ENCODE measurements at places on chromosomes 12 and 14.

DNA sequence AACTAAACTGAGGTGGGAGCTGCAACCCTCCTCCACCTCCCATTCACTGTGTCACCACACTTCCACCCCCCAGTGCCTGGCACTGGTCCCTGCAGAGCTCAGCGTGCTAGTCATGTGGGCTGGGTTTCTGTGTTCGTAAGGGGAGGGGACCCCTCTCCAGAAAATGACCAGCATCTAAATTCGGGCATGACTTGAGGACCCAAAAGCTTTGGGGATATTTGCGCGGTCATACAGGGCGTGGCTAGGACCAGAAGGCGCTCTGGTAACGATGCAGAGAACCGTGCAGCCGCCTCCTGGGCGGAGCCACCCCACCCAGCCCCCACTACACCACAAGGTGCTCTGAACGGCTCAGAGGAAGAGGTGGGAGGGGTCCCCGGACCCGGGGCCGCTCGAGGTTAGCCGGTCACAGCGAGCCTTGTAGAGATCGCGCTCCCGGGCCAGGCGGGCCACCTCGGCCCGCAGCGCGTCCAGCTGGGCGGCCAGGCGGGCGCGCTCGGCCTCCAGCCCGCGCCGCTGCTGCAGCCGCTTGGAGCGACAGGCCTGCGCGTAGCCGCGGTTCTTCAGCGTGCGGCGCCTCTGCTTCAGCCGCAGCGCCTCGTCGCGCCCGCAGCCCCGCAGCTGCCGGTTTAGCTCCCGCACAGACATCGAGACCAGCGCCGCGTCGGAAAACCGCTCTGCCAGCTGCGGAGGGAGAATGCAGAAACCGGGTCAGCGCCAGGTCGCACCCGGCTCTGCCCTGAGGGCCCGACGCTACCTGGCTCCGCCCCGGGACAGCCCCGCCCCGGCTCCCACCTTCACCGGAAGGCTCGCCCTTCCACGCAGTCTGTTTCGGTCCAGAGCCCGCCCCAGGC, 9.8 kb downstream of the CPNE6 start:
- no peak for DNase-seq

GRCh38 chr12:77493302-77494168, 337.2 kb upstream of the NAV3 start:
- DNase-seq, result no peak

GRCh38 chr14:51657762-51658161, 6.1 kb downstream of the FRMD6 start:
- DNase-seq, result no peak

DNA sequence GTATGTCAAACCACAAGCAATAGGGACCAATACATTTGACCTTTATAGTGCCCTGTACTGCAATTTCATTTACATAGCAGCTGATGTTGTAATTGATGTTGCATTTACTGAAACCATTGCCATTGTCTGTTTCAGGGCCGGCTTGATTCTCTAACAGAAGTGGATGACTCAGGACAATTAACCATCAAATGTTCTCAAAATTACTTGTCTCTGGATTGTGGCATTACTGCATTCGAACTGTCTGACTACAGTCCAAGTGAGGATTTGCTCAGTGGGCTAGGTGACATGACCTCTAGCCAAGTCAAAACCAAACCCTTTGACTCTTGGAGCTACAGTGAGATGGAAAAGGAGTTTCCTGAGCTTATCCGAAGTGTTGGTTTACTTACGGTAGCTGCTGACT, 216.0 kb downstream of the AKAP6 start:
- no peak for DNase-seq

DNA sequence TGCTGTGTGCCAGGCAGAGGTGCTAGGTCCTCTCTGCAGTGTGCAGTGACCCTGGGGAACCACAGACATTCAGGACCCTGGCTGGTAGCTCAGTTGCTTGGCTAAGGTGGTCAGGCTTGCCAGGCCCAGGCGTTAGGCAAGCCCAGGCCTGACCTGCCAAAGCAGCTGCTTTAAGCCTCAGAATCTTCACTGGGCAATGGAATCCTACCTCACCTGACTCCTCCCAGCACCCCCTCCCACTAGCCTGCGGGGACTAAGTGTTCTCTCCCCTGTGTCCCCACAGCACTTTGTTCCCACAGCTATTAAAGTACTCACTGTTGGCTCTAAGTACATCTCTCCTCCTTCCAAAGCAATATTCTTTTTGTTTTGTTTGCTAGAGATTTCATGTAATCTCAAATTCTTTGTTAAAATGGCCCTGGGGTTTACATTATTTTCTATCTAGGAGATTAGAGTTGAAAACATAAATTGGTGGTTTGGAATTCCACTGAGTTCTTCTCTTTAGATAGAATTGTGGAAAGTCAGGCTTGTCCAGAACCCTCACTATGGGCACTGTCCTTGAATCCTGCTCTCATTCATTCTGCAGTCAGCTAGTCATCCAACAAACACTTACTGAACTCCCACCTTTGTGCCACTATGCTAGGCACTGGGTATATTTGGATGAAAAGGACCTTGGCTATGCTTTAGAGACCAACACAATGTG, 44.4 kb downstream of the DGLUCY start:
- no peak for DNase-seq

- no peak for DNase-seq
Observed at GRCh38 chr12:54601841-54602240, 13.4 kb upstream of the PPP1R1A start.

- no peak for DNase-seq
Observed at GRCh38 chr12:51949342-51950030, 2.0 kb upstream of the ACVR1B start.

DNA sequence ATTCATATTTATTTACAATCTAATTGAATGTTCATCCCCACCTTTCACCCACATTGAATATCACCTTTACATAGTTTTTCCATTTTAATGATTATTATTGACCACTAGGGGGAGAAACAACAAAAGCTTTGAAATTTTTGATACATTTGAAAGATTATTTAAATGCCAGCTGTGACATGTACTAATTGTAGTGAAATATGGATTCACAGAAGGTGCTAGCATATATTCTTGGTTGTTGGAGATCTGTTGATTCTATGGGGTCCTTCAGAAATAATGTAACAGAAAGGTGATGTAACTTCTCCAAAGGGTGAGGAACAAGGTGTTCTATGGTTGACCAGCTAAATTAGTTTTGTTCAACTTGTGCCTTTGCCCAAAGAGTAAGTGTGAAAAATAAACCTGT, 22.4 kb upstream of the GPR33 start:
- DNase-seq, result no peak

DNA sequence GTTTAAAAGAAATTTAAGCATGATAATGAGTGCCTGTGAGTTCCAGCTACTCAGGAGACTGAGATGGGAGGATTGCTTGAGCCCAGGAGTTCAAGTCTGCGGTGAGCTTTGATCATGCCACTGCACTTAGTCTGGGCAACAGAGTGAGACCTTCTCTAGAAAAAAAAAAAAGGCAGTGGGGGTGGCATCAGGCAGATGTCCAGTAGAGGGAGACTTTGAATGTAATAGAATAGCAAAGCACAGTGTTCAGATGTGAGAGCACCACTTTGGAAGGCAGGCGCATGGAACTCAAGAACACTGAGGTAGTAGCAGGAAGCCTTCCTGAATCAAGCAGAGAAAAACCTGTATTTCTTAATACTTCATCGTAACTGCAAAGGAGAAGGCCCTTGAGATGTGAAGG, 394.5 kb upstream of the GARIN6 start:
- no peak for DNase-seq

- no peak for DNase-seq
Observed at GRCh38 chr14:102821252-102821651, 44.0 kb downstream of the TRAF3 start.

GRCh38 chr14:66709291-66709690, 201.3 kb downstream of the GPHN start:
- no peak for DNase-seq

GRCh38 chr12:3038926-3039510, 38.2 kb upstream of the TSPAN9 start:
- DNase-seq, result no peak

GRCh38 chr12:51174501-51174900, 1.6 kb upstream of the TFCP2 start:
- DNase-seq, result no peak

DNA sequence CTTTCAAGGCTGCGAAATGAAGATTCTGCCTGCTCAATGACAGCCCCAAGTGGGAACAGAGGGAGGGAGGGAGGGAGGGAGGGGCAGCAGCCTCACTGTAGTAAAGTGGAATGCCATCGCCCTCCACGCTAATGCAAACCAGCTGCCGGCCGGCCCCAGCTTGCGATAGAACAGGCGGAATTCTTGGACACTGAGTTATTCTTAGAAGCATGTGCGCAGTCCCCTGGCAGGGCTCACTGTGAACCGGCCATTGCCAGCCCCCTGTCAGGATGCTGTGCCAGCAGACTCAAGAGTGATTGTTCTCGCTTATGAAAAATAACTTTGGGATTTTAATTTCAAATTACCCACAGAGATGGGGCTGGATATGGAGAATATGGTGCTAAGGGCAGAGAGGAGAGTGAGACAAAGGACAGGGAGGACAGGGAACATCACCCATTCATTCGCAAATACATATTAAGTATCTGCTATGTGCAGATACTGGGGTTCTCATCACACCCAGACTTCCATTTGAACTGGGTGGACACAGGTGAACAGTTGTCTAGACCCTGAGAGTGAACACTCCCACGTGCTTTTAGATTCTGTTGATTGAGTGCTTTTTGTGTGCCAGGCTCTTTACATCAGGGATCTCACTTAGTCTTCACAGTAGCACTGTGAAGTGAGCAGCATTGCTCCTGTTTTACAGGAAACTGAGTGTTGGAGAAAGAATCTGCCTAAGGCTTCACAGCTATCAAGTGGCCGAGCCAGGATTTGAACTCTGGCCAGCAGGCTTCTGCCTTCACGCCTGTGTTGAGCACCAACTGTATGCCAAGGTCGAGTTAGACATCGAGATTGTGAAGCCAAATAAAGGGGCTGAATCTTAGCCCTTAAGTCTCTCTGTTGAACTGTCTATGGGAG, 192.9 kb downstream of the C12orf75 start:
- DNase-seq, result no peak

- DNase-seq, result no peak
Observed at GRCh38 chr12:111825509-111825908, 16.5 kb upstream of the MAPKAPK5 start.

DNA sequence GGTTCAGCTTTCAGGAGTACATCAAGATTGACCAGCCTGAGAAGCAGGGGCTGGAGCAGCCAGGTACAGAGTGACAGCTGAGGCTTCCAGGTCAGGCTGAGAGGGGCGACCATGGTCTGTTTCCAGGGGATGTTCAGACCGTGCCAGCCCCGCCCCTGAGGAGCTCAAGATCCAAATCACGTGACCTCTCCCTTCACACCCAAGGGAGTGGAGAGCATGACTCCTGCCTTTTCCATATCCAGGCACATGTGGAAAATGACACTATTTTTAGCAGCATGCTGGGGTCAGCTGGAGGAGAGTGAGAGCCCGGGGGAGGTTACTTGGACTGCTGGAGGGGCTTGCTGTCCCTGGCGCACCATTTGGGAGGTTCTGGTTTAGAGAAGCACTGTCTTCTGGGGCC, 92.7 kb downstream of the B4GALNT3 start:
- no peak for DNase-seq

DNA sequence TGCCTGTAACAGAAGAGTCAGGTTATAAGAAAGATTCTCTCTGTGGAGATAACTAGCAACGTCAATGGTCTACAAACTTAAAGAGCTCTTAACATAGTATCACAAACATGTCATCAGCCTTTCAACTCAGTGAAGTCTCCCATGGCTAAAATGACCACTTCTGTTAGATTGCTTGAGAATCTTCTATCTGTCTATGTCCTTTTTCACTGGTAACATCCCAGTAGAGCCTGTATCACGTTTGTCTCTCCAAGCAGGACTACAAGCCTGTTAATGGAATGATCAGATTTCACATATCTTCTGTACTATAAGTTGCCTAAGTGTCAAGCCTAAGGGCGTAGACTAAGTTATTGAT, 50.7 kb downstream of the SLC2A13 start:
- no peak for DNase-seq

- no peak for DNase-seq
Observed at GRCh38 chr14:20857630-20858261, 33.4 kb upstream of the RNASE3 start.

GRCh38 chr12:54216797-54217661, 28.2 kb upstream of the SMUG1 start:
- DNase-seq, result no peak

GRCh38 chr14:46250113-46250703, 401.4 kb downstream of the RPL10L start:
- no peak for DNase-seq

- no peak for DNase-seq
Observed at GRCh38 chr12:53082637-53083175, 3.5 kb upstream of the SPRYD3 start.

DNA sequence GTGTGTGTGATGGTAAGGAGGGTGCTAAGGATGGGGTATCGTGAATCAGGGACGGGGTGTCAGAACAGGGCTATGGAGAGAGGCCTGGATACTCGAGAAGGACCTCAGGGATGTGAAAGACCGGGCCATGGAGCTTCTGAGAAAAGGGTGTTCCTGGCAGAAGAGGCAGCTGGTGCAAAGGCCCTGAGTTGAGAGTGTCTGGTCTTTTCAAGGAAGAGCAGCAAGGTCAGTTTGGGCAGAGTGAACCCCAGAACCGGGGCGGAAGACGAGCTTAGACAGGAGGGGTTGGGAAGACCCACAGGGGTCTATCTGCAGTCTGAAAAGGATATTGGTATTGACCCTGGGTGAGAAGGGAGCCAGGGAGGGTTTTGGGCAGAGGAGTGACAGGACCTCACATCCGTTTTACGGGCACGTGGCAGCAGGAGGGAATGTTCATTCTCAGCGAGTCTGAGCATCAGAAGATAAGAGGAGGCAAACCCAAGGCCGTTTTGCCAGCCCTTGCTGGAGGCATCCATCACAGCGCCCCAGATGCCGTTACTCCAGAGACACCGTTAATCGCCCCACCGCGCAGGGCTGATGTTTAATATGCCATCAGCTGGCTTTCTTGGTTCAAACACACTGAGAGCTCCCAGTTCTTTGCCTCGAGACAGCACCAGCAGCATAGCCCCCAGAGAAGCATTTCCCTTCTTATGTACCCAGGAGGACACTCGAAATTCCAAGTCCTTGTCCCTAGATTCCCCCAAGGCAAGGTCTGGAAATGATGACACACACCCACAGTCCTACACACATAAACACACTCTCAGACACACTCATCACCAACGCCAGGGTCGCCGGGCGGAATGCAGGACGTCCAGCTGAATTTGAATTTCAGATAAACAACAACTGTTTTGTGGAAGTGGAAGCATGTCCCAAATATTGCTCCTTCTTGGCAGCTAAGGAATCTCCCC, 41.4 kb upstream of the EML1 start:
- DNase-seq, result no peak
